ENCODE measurements at places on chromosomes 2 and 18. TPM values are rescaled to one million over a fixed set of nuclear protein-coding genes. Genes with fewer than 3 reads are reported as not detected.

The C2orf72 gene
- 0.29 TPM for total RNA-seq

- DNase-seq, result no peak
Observed at GRCh38 chr2:43255296-43255910, 29.0 kb upstream of the ZFP36L2 start.

DNA sequence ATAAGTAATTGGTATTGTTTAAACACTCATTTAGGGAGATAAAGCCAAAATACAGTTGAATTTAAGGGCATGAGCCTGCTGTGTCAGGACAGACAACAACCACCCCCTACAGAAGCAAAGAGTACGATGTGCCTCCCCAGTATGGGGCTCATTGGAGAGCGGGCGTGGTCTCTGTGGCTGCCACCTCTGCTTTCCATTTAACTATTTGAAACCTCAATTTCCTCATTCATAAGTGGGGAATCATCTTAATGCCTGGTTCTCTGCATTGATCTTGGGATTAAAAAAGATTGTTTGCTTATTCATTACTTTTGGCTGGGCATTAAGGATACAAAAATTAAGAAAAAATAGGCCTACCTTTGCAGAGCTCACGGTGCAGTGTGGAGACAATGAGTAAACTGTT, 21.4 kb downstream of the KCNS3 start:
- no peak for DNase-seq

GRCh38 chr2:36170805-36171204, 184.8 kb upstream of the CRIM1 start:
- no peak for DNase-seq

DNA sequence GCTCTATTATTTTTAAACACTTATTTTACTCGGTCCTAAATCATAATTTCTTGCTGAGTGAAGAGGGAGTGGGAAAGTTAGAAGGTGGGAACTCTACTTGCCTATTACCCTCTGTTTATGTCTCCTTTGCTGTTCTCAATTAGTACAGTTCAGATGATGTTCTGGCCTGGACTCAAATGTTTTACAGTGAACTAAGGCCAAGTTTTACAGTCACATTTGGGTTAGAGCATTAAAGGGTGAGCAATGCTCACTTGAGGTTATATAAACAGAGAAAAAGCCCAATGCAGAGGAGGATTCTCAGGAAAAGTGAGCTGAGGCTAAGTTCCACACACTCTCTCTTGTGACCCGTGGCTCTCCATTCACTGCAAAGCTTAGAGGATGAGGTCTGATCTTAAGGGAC, 52.4 kb downstream of the ITSN2 start:
- DNase-seq, result no peak
